RKO (cell line): ENCODE measurements at places on chromosomes 6 and 20.

DNA sequence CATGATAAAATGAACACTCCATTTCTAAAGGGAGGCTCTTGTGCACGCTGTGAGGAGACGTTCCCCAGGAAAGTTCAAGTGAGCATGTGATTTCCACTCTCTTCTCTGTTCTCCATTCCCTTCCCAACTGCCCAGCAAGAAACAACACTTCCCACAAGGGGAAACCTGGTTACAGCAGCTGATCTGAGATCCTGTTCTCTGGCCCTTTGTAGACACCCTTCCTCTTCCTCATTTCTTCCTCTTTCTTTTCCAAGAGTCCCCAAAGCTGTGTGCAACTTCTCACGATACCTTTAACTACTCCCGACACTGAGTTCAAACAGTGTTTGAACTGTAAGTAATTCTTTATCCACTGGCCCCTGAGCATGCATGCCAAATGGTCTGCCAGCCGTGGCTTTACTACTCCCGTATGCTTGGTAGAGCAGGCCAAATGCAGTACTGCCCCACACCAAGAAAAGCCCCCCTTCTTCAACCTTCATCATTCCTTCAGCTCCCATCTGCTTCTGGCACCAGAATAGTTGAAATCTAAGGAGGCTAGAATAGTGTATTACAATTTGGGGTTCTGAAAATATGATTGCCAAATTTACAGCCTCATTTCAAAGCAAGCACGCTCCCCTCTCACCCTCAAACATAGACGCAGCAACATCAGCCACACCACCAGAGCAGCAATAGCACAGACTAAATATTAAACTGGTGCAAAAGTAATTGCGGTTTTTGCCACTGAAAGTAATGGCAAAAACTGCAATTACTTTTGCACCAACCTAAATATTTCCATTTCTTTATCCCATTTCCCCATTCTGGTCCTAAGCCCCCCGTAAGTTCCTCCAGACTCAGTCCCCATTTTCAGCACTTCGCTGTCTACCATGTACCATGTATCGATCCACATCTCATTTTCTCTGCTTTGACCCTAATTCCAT lies 4.3 kb downstream of the HLA-DMB start:
- DNase-seq = no peak

DNA sequence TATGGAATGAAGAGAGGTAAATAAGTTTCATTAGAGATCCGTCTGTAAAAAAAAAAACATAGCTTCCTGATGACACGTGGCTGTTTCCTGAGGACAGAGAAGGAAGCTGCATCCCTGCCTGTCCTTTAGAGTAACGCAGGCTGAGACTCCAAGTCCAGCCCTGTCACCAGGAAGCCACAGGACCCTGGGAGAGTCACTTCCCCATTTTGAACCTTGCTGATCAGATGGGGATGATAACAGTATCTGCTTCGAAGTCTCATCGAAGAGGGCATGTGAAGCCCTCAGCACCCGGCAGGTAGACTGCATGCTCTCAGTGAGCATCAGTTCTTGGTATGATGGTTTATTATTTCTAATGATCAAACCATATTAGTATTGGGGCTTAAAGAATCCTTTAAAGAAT lies 139.1 kb upstream of the KCNG1 start:
- no peak for DNase-seq

GRCh38 chr20:64038565-64039292 lies 2.7 kb downstream of the C20orf204 start:
- DNase-seq = peak; percentile 38

DNA sequence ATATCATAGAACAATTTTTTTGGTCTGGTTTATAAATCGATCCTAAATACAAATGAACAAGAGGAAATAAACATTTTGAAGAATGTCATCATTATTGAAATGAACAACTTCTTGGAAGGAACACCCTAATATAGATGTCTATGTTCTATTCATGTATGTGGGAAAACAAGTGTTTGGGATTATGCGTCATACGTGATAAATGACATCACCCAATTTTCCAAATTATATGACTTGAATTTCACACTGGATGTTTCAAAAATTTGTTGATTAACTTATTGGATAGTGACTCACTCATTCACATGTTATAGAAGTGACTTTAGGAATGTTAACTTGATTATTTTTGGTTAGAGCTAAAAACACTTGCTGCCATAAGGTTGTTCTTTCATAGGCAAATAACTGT lies 18.6 kb downstream of the ARMC2 start:
- no peak for DNase-seq

GRCh38 chr6:14876778-14877613 lies 368.9 kb upstream of the JARID2 start:
- peak; percentile 36 for DNase-seq

GRCh38 chr6:29758761-29759160 lies 35.5 kb downstream of the HLA-F start:
- no peak for DNase-seq

DNA sequence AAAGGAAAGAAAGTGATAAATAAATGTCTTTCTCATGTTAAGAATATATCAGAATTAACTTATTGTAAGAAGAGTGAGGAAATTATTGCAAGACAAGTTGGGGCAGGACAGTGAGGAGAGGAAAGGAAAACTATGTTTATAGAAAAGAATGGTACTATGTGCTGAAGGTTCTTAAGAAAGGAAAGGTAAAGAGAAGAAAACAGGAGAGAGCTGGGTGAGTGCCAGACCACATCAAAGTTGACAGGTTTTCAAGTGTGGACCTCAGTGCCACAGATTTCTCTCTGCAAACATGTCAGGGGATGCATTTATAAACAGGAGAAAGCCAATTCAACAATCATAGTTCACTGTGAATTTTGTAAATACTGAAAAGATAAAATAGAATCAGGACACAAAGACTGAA lies 439.2 kb downstream of the PKHD1 start:
- DNase-seq = no peak

DNA sequence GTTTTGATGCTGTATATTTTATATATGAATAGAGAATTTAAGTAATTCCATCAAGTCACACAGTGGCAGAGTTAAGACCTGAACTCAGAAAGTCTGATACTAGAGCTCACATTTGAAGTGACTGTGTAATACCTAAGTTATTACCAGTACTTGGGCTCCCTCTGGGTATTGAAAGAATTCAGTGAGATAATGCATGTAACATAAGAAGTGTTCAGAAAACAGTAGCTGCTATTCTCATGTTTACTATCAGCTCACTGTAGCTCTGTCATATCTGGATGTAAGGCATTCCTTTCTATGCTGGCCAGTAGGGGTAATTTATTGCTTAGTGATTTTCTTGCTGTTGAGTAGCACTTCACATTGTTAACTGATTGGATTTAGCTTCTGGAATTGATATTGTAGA lies 44.6 kb downstream of the NKX2-4 start:
- peak; percentile 32 for DNase-seq

- no peak for DNase-seq
These were observed 559.6 kb downstream of the RFPL4B start for GRCh38 chr6:112906726-112907125.

DNA sequence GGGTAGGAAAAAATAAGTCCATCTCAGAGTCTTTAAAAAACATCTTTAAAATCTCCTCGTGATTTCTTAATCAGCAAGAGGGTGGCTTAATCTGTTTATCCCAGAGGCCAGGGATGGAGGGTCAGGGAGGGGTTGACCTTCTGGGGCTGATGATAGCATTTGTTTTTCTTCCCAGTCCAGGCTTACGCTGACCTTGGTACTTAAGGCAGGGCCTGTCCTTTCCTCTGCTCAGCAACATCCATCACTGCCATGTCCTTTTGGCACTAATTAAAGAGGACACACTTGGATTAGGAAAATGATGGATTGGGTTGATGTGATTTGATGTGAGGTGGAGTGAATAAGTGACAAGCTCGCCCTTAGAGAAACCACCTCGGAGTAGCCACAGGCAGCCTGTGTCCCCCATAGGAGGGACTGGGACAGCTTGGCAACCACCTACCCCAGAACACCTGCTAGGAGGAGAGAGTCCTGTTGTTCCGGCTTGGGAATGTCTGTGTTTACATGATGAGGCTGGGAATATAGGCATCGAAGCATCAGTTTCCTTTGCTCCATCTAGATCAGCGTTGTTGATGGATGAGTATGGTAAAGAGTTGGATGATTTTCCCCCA lies 44.2 kb downstream of the PHACTR3 start:
- no peak for DNase-seq

GRCh38 chr6:167422934-167423333 lies 98.0 kb downstream of the TTLL2 start:
- no peak for DNase-seq

- DNase-seq = no peak
These were observed 31.6 kb upstream of the PRL start for GRCh38 chr6:22328474-22328873.

- DNase-seq = no peak
These were observed 32.2 kb downstream of the MYLK4 start for GRCh38 chr6:2718334-2719092.

- DNase-seq = no peak
These were observed 21.1 kb upstream of the HLA-DRB1 start for GRCh38 chr6:32610682-32611296.

DNA sequence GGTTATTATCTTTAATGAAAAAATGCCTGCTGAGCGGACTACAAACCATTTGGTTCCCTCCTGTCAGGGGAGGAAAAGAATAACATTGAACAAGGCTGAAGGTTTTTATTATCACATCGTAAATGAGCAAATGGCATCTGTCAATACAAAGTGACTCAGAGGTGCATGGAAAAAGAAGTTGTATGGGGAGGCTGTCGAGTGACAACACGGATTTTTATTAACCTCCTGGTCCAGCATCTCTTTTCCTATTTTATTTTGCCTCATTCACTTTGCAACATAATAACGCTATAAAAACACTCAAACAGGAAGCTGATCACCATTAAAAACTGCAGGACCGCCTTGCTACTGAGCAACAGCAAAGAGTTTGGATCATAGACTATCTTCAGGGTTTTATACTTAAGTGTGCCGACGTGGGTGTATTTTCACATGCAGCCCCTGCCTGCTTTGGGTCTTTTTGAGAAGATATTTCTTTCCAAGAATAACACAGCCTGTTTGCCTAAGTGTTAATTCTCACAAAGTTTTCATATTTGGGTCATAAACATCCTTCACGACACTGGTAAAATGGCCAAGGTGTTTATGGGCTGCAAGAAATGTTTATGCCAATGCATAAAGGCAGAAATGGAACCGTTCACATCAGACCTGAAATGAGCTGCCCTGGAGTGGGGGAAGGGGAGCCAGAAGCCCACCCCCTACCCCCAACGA lies 132.1 kb upstream of the SALL4 start:
- no peak for DNase-seq

DNA sequence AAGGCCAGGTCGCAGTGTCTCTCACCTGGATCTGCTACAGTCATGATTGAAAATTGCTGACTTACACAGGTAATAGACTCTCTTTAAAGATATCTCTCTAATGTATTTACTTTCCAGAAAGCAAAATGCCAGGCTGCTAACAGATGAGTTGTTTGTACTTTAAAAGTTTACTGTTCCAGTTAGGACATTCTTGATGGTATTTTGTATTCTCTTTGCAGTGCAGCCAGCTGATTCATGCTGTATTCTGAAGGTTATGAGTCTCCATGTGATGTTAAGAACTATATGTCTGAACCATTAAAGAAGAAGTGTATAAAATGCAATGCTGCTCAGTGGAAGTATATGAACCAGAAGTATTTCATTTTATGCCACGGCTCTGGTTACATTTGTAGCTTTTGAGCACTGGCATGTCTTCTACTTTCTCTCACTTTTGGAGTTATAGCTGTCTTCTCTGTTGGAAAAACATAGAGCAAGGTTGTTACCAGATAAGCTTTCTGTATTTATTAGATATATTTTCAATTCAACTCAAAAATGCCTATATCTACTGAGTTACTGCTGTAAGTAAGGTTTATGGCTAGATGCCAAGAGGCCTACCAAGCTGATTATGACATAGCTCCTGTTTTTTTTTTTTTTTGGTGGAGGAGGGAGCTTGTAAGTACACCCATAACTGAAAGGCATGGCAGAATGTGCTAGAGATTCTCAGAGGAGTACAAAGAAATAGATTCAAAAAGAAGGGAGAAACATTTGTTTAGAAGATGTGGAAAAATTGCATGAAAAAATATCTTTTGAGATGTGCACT lies 130.5 kb upstream of the MAN1A1 start:
- no peak for DNase-seq

DNA sequence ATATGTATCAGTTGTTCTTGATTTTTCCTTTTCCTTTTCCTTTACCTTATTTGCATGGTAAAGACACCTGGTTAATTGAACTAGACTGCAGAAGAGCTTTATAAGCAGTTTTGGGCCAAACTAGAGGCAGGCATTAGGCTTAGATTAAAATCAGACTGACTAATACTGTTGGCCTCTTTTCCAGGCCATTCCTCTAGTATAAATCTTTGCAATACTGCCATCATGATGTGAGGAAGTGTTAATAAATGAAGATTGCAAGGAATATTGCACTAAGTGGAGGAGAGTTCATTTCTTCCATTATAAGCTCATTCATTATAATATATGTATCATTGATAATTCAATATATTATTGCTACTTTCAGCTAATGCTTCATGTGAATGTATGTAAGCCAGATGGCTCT lies 163.8 kb downstream of the MMUT start:
- no peak for DNase-seq

DNA sequence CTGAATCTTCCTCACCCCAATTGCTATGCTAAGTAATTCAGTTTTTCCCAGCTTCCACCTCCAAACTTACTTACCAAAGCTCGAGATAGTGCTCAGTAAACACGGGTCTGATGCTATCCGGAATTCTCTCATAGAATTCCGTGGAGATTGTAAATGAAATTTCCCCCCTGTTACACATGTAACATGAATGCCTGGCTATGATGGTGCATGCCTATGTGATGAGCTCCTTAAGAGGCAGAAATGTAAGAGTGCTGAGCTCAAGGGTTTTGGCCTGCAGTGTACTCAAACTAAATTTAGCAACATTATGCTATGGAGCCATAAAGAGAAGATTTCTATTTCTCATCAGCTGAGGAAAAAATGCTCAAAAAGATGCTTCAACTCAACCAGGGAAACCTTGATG lies 133.4 kb upstream of the FUT9 start:
- DNase-seq = no peak

- no peak for DNase-seq
These were observed 229.8 kb downstream of the HAO1 start for GRCh38 chr20:7710440-7710839.

DNA sequence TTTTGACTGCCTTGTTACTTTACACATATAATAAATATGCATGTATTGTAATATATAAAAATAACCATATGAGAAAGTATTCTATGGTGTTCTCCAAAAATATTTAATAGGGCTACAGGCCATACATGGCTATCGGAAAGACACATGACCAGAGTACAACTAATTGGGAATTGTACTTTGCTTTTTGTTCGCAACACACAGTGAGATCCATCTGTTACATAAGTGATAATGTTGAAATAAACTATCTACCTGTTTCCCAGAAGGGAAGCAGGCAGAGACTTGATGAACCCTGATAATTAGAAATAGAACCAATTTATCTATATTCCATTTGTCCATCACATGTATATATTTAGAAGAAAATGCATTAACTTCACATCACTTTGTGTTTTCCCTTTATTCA lies 344.0 kb upstream of the PLCB4 start:
- DNase-seq = no peak

DNA sequence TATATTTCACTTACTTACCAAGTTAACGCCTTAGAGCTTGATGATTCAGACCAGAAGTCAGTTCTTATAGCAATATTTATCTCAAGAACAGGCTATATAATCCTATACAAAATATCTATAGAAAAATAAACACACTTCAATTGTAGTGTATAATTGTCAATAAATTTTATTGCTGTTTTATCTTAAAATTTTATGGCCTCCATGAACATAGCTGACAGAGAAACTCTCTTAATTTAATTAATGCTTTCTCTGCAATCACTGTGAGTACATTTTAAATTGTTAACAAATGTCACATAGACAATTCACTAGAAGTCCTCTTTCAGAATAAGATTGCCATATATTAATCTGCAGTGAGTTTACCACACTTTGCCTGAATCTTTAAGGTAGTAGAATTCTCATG lies 178.6 kb downstream of the RFPL4B start:
- DNase-seq = no peak
